ENCODE measurements at places on chromosomes 2 and 18.
A peak's percentile ranks its signal among the peaks of the same experiment; 100 is the strongest.

DNA sequence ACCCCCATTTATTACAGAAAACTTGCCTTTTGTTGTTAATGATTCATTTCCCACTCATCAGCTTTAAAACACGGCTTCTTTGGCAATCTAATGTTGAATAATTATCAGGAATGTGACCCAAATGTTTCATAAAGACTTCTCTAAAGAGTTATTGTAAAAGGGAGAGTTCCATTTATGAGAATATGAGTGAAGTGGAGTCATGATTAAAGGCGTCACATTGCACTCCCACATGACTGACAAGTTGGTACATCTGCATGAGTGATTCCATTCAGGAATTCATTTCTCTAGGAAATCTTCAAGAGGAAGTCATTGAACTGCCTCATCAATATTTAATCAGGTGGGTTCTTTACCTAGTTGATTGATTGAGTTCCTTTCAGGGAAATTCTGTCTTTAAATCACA lies 184.8 kb downstream of the LNPK start:
- DNase-seq = no peak

DNA sequence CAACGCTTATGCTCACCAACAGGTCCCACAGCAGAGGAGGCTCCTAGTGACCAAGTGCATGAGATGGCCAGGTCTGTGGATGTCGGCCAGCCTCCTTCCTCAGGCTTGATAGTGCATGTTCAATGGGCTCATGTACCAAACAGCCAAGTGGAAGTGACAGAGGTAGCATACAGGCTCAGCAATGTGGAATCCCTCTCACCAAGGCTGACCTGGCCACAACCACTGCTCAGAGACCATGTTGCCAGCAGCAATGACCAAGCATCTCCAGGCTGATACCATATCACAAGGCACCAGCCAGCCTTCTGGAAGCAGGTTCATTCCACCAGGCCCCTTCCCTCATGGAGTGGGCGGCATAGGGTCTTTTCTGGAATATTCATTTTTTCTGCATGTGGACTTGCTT lies 61.5 kb downstream of the REEP1 start:
- no peak for DNase-seq

GRCh38 chr2:198465970-198466369 lies 661.6 kb downstream of the PLCL1 start:
- DNase-seq = no peak

DNA sequence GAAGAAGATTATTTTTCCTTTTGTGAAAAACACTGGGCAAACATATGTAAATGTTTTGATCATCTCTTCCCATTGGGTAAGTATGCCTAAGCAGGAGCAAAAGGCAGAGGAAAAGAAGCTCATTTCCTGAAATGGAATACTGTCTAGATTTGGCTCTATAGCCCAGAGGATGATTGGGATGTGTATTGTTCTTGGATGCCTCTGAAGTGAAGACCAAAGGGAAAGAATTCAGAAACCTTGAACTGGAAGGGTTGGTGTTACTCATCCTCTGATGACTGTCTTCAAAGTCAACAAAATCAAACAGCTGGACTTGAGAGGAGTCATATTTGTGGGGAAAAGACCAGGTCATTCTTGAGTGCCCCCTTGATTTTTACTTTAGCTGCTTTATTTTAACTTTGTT lies 112.6 kb upstream of the NT5C1B start:
- no peak for DNase-seq

- no peak for DNase-seq
Observed at GRCh38 chr2:236587861-236588815, 18.5 kb downstream of the ACKR3 start.

GRCh38 chr2:227509824-227510619 lies 38.1 kb downstream of the AGFG1 start:
- no peak for DNase-seq

- DNase-seq = peak; percentile 15
Observed at GRCh38 chr2:110716959-110717645, 15.3 kb upstream of the ACOXL start.

- no peak for DNase-seq
Observed at GRCh38 chr2:173957517-173957916, 7.7 kb downstream of the SP3 start.

- DNase-seq = no peak
Observed at GRCh38 chr18:80046961-80047541, 12.8 kb downstream of the RBFA start.

- DNase-seq = no peak
Observed at GRCh38 chr2:230230496-230231200, 5.1 kb downstream of the SP140 start.

GRCh38 chr18:46281185-46282176 lies 177.3 kb downstream of the HAUS1 start:
- peak; percentile 6 for DNase-seq

DNA sequence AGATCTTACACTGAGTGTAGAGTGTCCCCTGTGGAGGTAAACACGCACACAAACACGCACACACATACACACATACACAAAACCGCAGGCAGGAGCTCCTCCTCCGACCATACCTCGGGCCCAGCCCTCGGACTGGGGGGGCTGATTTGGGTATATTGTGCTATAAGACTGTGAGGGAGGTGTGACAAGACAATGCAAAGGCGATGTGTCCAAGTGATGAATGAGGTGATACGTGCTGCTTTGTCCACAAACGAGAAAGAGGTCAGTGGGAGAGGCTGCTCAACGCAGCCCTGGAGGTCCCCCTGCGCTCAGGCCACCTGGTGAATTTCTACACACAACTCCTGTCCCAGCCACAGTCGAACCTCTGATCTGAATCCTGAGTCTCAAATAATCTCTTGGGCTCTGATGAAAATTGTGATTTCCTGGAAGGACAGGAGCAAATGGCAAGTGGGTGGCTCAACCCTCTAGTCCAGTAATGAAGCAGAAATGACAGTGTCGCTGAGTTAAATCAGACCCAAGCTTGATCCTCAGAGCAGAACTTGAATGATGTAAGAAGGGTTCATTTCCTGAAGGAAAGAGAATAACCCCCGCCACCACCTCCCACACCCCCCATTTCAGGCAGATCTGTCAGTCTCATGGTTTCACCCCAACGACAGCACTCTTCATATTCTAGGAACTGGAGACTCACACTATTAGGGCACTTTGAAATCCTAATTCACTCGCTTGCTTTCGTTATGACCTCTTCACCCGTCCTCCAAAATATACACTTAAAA lies 48.9 kb upstream of the ASXL2 start:
- DNase-seq = no peak

DNA sequence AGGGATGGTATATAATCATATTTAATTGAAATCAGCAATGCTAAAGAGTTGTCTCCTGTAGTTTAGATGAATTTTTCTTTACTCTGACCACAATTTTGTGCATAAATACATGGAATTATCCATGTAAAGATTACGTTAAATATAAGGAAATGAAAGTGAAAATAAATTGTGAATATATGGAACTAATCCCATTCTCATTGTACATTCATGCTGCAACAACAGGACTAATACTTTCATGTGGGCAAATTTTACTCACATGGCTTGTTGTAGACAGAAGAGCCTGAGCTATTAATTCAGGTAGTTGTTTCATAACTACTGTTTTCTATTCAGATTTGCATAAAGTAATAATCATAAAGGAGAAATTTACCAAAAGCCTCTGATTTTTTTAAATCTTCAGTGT lies 357.8 kb downstream of the ARHGAP15 start:
- no peak for DNase-seq

- no peak for DNase-seq
Observed at GRCh38 chr2:177533253-177533652, 140.7 kb downstream of the AGPS start.

DNA sequence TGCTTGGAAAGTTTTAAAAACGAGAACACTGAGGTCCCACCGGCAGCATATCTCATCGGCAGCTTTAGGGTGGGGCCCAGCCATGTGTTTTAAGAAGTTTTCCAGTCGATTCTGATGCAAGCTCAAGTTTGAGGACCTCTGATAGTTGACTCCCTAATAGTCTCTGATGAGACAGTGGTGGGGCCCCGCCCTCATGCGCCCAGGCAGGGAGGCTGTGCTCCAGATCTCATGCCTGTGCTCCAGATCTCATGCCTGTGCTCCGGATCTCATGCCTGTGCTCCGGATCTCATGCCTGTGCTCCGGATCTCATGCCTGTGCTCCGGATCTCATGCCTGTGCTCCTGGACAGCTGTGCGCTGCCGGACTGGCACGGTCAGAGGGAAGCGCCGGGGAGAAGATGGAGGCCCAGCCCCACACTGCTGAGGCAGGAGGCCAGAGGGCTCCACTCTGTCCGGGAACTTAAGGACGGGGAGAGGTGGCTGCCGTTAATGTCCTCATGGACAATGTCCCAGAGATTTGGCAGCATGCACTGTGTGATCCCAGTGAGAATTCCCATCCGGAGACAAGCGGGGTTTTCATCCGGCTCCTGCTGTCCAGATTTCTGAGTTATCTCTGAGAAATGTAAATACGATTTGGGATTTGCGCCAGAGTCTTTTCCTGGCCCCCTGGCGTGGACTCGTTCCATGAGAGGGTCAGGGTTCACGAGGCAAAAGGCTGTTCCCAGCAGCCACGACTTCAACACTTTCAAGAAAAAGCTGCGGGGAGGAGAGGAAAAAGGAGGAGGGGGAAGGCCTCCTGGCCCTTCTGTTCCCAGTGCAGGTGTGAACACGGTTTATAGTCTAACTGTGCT lies 9.4 kb upstream of the COLEC11 start:
- DNase-seq = no peak

Data from GOT3 (cell line).